ENCODE measurements at places on chromosomes 2 and 18. TPM values are rescaled to one million over a fixed set of nuclear protein-coding genes. Genes with fewer than 3 reads are reported as not detected.

DNA sequence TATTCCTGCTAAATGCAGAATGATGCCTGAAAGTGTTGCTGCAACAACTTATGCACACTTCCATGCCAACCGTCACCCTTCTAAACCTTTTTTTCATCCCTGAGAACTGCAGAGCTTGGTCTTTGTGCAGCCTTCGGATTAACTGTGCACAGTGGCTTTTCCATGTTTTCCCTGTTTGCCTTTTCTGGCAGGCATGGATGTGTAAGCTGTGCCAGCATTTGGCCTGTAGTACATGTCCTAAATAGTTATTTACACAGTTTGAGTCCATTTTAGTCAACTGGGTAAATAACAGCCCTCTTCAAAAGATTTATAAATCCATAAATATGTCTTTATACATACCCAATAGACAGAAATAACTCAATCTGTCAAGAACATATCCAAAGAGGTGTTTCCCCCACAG, 31.5 kb downstream of the MEIS1 start:
- no peak for DNase-seq

DNA sequence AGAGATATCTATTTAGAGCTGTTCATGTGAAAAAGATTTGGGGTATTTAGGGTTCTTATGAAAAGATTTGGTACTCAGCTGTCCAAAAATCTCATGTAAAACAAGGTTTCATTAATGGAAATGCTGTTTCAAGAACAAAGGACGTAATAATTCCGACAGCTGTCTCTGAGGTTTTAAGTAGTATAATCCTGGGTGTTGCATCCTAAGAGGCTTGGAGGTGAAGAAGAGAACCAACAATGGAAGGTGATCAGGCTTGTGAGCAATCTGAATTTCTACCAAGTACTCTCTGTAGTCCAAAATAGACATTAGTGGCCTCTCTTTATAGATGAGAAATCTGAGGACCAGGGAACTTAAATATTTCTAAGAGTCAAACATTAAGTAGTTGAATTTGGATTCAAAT, 205.1 kb downstream of the BABAM2 start:
- no peak for DNase-seq

GRCh38 chr2:36620321-36620720, 22.4 kb upstream of the FEZ2 start:
- DNase-seq: no peak

The ITGB6 gene
- total RNA-seq: 73.5 TPM

- DNase-seq: peak; percentile 47
Observed at GRCh38 chr2:54599326-54599710, 124.1 kb upstream of the EML6 start.

DNA sequence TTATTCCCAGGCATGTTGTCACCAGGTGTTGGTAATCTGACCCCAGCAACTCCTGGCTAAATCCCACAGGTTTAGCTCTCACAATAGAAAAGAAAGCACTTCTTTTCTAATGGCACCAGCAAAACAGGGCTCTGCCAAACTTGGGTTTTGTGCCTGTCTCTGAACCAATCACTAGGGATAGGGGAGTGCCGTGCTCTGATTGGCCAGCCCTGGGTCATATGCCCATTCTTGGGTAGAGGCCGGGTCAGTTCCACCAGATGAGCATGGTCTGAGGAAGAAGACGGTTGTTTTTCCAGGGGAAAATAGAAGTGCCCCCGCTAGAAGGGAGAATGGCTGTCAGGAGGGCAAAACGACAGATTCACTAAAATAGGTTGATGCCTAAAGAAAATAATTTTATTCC, 14.7 kb downstream of the CDK15 start:
- DNase-seq: no peak

DNA sequence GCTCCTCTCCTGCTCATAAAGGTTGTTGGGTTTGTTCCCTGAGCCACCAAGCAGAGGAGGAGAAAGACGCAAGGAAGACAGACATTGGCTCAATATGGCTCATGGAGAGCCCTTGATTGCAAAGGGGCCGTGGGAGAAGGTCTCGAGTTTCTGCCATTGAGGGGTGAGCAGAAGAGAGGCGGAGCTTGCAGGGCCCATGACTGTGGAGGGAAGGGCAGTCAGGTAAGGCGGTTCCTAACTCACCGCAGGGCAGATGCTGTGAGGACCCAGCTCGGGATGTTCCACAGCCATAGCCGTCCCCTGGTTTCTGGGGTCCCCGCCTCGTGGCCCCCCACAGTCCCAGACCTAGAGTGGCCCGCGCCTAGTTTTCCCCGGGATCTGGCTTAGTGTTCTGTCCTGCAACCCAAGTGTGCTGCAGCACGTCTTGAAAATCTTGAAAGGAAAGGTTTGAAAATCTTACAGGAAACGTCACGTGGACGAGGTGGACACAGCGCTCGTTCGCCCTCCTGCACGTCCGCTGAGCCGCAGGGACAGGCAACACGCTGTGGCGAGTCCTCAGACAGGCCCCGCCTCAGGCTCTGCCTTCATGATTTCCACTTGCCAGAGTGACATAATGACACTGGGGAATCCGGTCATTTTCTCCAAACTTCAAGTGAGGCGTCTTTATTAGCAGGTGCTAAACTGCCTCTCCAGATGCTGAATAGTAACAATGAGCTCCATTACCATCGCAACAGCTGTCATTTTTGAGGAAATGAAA, 105.5 kb upstream of the HDAC4 start:
- DNase-seq: no peak

The OR6B2 gene
- total RNA-seq: not detected

DNA sequence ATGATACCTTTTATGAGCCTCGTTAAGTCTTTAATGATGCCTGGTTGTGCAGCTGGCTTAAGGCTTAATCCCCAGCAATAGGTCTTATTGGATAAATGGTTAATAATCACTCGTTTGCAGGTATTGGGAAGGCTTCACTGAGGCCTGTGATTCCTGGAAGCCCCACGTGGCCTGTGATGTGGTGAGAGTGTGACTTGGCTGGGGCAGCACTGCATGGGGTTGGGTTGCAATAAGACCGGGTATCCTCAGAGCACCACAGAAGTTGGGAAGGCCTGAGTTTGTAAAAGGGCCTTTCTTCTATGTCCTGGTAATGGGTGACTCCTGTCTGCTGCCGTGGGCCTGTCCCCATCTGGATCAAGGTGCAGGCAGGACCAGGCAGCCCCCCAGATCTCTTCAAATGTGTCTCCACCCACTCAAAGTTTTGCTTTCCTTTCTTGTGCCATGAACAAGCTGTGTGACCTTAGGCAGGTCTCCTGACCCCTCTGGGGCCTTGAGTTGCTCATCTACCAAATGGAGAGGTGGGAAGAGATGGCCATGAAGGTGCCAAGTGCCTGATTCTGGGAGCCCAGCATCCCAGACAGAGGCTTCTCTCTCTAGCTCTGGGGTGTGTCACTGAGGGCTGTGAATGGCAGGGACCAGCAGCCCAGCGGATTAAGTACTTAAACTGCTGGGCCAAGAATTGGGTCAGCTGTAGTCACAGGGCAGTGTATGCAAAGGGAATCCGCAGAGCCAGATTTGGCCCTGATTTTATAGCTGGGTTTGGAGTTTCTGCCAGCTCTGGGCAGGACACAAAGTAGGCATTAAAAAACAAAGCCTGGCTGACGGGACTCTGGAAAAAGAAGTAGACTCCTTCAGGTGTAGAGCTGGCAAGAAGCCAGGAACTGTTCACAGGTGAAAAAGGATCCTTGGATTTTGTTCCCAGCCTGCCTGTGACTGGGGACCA, 24.4 kb downstream of the LBH start:
- DNase-seq: no peak

The RIF1 gene
- 51.7 TPM for total RNA-seq

DNA sequence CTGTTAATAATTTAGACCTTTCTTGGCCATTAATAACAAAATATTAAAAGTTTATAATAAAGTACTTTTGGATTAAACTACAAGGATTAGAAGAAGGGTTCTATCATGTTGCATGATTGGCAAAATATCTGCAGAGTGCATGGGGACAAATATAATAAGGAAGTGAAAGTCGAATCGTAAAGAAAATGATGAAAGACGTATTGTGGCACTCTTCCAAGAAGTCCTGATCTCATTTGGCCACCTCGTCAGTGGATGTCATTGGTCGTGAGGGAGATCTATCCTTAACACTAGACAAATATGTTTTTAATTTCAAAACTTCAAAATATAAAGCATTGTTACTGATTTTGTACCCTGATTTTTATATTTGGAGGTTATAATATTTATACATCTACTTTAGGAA, 197.7 kb upstream of the STON1 start:
- DNase-seq: no peak

GRCh38 chr2:217471319-217471718, 531.5 kb downstream of the TNS1 start:
- DNase-seq: no peak

DNA sequence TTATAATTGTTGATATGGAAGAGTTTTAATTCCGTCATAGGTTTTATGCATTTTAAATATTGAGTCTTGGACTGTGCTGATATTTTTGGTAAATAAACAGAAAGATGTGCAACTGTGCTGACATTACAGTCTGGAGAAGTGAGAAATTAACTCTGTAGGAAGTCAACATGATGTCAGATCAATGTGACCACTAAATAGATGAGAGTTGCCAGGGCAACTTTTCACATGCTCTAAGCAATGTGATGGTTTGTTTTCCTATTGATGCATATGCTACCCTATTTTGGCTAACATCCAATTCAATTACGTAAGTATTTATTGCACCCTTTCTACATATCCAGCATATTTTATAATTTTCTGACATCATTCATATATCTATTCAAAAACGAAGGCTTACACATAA, 1109.3 kb downstream of the TSN start:
- no peak for DNase-seq

The NETO1 gene
- not detected for total RNA-seq

The TMEM247 gene
- not detected for total RNA-seq

GRCh38 chr2:227474410-227474809, 2.5 kb downstream of the AGFG1 start:
- no peak for DNase-seq

The ABHD3 gene
- total RNA-seq: 23.3 TPM

DNA sequence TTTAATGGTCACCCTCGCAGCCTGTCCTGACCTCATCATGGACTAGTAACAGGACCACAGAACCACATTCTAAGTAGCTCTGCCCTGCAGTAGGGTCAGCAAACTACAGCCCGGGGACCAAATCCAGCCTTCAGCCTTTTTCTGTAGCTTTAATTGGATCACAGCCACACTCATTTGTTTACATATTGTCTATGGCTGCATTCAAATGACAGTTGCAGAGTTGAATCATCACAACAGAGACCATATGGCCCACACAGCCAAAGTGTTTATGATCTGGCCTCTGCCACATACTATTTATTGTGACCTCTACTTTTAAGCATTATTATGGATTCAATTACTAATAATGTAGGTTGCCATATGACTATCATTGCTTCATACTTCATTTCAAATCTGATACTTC, 47.7 kb downstream of the MAP3K19 start:
- no peak for DNase-seq

GRCh38 chr18:11526675-11527074, 82.7 kb upstream of the SLC35G4 start:
- no peak for DNase-seq

DNA sequence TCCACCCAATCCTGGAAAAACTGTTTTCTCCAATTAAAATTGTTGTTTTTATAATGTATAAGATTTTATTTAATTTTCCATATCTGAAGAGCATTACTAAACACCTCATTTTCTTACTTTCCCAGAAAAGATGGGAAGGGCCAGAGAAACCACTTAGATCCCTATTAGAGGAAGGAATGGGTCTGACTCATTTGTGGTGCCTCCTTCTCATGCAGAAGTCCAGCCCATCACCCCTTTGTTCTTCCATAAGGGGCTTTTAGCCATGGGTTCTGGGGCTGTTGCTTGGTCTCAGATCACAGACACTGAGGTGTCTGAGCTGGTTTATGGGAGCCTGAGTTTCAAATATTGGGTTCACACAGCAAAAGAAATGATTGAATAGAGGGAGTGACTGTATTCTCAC, 152.2 kb downstream of the ESCO1 start:
- no peak for DNase-seq

The SCG2 gene
- 0.79 TPM for total RNA-seq

GRCh38 chr2:65037178-65037577, 19.0 kb upstream of the CEP68 start:
- no peak for DNase-seq
